ENCODE measurements at places on chromosomes 3 and 15.

DNA sequence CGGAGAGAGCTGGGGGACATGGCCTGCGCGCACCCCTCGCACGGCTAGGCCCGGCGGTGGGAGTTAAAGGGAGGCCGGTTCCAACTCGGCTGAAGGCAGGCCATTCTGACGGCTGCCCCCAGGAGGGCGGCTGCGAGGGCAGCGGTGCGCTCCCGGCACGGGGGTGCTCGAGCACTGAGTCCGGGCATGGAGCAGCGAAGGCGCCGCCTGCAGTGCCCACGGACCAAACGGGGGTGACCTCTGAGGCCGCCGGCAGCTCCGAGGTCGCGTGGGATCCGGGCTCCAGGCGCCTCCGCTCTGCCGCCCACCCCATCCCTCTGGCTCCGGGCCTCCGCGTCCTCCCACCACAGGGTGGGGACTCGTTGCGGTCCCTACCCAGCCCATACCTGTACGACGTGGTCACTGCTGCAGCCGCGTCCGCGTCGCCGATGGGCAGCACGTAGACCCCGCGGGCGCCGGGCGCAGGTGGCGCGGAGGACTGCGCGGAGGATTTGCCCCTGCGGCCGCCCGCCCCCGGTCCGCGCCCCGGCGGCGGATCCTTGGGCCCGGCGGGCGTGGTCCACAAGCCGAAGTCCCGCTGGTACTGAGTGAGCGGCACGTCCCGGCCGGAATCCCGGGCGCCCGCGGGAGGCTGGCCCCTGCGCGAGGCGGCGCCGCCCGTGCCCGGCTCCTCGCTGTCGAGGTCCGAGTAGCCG is 469 bp downstream of the MAP6D1 start:
- DNase-seq, result no peak

GRCh38 chr3:11583235-11583634 is 60.5 kb downstream of the VGLL4 start:
- no peak for DNase-seq

DNA sequence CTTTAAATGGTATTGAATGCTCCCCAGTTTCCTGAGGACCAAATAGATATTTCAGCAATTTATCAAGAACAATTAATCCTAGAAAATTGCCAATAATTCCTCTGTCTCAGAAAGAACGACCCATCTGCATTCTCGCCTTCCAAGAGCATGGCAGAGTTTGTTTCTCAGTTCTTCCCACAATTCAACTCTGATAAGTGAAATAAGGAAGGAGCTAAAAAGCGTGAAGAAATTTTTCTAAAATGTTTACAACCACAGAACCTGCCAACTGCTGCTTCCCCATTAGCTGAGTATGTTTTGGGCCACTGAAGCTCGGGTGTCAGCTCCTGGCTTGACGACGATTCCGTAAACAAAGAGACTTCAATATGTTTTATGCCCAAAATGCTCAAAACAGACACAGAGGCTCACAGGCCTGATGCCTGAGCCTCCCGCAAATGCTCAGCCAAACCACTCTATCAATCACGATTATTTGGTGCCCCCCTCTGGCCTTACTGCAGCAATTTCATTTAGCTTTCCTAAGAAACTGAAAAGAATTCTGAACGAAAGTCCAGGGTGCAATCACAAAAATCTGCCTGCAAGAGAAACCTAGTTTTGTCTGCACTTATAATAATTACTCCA is 259.2 kb upstream of the CCDC54 start:
- no peak for DNase-seq

DNA sequence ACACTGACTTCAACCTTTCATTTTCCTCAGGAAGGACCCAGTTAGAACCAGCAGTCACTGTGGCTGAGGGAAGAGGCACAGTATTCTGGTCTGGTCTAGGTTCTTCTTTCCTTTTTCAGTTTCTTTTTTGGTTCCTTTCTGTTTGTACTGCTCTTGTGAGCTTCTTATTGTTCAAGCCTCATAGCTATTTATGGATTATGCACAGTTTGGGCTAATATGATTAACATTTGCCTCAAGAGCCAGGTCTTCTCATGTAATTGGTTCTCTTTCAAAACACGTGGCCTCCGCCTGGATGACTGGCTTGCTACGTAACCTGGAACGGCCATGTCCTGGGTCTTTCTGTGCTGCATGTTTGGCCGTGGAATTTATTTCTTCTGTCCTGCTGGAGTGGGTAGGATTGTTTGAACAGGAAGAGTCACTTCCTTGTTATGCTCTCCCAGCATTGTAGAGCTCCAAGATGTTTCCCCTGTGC is 43.3 kb downstream of the RBMS3 start:
- peak; percentile 45 for DNase-seq

DNA sequence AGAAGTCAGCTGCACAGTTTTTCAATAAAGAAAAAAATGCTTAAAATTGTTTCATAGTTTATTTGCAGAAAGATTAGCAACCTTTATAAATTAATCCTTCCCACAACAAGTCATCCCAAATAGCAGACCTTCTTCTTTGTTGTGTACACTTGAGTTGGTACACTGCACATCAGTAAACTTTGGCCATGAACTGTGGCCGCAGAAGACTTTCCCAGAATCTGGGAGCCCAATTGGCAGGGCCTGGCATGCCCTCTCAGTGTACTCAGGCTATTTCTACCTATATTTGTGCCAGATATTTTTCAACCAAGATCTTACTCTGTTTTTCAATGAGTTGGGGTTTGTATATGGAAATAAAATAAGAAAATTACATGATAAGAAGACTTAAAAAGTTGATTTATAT is 133.1 kb downstream of the DIPK2A start:
- DNase-seq, result no peak

Data from left lung (tissue), 14 donors.